Activated effector memory CD4-positive, alpha-beta T cell treated with Interleukin-2 at 50 U/mL for 16 hours (primary cell): ENCODE measurements at places on chromosomes 7 and 10.

DNA sequence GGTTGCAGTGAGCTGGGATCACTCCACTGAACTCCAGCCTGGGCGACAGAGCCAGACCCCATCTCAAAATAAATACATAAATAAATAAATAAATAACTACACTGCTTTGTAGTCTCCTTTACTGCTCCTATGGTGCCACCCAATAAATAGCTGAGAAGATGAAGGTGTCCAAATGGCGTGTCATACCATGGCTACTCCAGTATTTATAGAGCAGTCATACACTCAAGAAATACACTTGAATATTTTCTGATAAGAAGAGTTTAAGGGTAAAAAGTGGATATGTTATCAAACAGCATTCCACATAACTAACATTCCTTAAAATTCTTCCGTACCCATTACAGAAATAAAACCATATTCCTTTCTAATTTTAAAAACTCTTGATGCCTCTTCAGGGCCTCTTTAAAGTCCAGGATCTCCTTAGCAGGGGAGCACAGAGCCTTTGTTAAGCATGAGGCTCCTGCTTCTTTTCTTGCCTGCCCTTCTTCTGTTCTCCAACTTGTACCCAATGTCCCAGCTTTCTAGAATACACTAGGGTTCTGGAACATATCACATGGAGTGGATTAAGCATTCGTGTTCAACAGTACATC is 7.9 kb upstream of the SAR1A start:
- DNase-seq, result no peak

GRCh38 chr10:58723966-58724365 is 211.3 kb downstream of the BICC1 start:
- DNase-seq, result no peak

- no peak for DNase-seq
Observed at GRCh38 chr10:44368637-44369036, 16.3 kb downstream of the CXCL12 start.

- DNase-seq, result no peak
Observed at GRCh38 chr10:106440355-106440754, 724.2 kb downstream of the SORCS1 start.

GRCh38 chr7:17939606-17940301 is 540 bp downstream of the SNX13 start:
- peak; percentile 43 for DNase-seq

GRCh38 chr7:17434191-17434590 is 135.7 kb downstream of the AHR start:
- no peak for DNase-seq

DNA sequence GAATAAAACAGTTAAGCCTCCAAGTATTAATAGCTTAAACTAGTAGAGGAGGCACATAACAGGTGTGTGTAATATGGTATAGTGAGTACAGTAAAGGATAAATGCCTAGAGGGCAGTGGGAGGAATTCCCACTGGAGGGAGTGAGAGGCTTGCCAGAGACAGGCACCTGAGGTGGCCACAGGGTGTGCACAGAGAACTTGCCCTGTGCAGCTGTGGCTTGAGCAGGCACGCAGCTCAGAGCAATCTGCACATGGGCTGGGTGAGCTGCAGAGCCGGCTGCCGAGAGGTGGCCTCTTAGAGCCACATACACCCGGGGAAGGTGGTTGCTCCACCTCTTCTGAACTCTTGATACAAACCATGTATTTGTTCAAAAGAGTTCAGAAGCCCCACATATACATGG is 237.1 kb downstream of the COBL start:
- no peak for DNase-seq

GRCh38 chr7:2101630-2102374 is 130.9 kb downstream of the MAD1L1 start:
- no peak for DNase-seq

- no peak for DNase-seq
Observed at GRCh38 chr7:38520741-38521140, 110.4 kb downstream of the AMPH start.

GRCh38 chr7:154699417-154699816 is 303.5 kb downstream of the PAXIP1 start:
- no peak for DNase-seq

- no peak for DNase-seq
Observed at GRCh38 chr10:118072840-118073239, 26.1 kb upstream of the RAB11FIP2 start.

DNA sequence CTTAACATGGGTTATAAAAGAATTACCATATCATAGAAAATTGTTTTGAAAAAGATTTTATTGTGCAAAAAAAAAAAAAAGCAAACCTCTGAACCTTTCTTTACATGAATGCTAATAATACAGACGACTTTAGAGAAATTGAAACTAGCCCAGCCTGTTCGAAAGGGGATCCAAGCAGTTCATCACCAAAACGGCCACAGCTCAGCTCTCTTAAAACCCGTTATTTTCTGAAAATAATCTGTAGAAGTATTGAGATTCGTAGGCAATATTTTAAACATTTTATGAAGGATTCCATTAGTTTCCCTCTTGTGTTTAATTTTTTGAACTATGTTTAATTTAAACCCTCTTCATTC is 9.9 kb upstream of the GSAP start:
- DNase-seq, result no peak

GRCh38 chr7:156640949-156641485 is 443 bp downstream of the RNF32 start:
- peak; percentile 48 for DNase-seq

GRCh38 chr10:33015761-33016547 is 57.9 kb upstream of the ITGB1 start:
- DNase-seq, result no peak

DNA sequence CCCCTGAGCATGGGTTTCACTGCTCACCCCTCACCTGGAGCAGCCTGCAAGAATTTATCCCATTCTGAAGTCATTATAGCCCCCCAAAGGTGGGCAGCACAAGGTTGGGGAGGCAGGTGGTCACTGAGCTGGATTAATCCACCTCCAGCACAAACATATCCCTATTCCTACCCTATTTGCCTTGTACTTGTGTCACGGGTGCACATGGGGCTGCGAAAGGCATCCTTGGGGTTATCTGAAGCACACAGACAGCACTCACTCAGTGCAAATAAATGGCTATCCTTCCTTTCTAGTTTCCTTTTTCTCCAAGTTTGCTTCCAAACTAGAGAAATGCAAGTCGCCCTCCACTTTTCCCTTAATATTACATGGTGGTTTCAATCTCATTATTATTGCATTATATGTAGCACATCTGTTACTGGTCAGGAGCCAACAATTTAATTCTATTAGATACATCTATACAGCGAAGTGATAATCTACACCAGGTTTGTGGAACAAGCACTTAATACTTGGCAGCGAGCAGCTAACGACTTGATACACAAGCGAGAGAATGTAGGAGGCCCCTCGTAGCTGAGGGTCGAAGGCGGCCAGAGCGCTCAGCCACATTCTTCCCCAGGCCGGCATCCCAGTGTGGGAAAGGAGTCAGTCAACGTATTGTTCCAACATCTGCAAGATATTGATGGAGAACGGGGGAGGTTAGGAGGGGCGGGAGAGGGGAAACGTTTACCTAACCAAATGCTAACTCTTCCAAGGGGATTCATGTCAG is 121.3 kb upstream of the HABP2 start:
- no peak for DNase-seq

DNA sequence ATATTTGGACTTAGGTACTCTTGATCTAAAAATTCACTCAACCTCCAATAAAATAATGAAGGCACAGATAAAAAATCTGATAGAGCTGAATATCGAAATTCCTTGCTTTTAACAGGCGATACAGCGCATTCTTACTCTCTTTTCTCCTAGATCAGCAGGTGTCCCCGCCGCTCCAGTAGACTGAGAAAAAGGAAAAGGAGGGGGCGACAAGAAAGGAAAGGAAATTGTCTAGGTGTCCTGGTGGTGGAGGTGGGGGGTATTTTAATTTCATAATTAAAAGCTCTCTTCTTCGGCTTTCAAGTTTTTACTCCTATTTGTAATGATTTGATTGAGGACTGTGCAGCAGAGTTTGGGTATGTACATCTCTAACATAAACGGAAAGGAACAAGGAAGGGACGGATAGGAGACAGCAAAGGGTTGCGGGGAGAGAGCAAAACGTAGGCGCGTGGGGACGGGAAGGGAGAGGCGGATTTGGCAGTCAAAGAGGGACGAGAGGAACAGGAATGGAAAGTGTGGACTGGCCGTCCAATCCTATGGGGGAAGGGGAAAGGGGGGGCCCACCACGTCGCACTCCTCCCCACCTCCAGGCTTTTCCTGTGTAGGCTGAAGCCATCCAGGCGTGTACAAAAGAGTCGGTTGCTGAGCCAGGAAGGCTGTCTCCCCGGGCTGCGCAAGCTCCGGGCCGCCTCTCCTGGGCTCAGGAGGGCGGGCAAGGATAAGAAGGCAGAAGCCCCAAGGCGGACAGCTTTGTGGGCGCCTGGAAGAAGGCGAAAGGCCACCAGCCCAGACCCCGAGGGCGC is 875 bp upstream of the HECTD2 start:
- DNase-seq, result peak; percentile 44

DNA sequence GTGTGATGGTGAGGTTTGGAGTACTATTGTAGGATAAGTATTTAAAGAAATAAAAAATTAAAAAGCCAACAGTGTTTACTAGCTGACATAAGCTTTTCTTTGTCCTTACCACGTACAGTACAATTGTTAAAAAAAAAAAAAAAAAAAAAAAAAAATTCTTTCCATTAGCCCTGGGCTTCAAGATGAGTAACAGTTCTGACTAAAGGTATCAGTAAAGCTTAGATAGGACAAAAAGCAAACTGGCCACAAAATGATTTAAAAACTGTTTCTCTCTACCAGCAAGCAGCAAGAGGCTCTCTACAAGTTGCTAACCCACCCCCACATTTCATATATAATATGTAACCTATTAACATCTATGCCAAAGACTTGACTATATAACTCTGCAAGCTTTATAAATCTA is 17.5 kb downstream of the HYCC1 start:
- no peak for DNase-seq

DNA sequence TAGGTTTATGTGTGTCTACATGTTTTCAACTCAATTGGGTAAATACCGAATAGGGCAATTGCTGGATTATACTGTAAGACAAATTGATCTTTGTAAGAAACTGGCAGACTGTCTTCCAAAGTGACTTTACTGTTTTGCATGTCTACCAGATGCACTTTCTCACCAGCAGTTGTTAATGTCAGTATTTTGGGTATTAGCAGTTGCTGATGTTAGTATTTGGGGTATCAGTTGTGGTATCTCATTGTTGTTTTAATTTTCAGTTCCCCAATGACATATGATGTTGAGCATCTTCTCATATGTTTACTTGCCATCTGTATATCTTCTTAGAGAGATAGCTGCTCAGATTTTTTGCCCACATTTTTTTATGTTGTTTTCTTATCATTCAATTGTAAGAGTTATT is 10.6 kb downstream of the PDE6C start:
- no peak for DNase-seq

DNA sequence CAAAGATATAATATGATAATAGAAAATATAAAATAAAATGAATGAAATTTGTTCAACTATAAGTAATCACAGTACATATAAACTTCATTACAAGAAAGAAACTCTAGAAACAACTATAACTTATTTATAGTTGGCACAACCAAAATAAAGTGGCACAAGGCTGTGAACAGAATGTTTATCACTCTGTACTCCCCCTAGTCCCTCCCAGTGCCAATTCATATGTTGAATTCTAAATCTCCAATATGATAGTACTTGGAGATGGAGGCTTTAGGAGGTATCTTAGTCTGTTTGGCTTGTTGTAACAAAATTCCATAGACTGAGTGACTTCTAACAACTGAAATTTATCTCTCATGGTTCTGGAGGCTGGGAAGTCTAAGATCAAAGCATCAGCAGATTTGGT is 145.0 kb upstream of the TMEM229A start:
- no peak for DNase-seq

GRCh38 chr7:128090492-128090891 is 59.3 kb upstream of the LRRC4 start:
- DNase-seq, result no peak

GRCh38 chr7:87218796-87219544 is 562 bp downstream of the TMEM243 start:
- DNase-seq, result no peak

- DNase-seq, result no peak
Observed at GRCh38 chr7:76507723-76508406, 2.5 kb upstream of the UPK3B start.

- DNase-seq, result no peak
Observed at GRCh38 chr7:70242826-70243225, 644.6 kb downstream of the AUTS2 start.

GRCh38 chr10:133400624-133401424 is 6.9 kb downstream of the MTG1 start:
- no peak for DNase-seq

GRCh38 chr7:158054611-158055010 is 533.0 kb downstream of the PTPRN2 start:
- DNase-seq, result no peak

- DNase-seq, result no peak
Observed at GRCh38 chr7:55099821-55100543, 81.2 kb downstream of the EGFR start.

DNA sequence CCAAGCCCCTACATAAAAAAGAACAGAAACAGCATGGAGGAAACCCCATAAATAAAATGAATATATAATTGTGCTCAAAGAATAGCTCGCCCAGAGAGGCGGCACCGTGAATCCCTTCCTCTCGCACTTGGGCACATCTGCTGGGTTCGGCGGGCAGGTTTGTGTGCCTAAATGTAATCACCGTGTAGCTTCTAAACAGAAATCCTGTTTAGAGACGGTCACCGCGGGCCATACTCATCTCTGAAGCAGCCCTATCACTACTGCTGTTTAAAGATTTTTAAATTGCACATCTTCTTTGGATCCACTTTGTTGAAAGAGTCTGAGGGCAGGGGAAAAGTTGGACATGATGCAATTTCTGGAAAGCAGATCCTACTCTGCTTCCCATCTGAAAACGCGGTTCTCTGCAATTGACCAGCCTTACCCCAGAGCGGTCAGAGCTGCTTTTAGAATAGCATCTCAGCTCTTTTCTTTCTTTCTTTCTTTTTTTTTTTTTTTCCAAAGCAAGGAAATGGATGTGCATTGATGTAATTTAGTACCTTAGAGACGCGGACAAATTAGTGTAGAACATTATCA is 6.4 kb downstream of the DRGX start:
- DNase-seq, result no peak

- DNase-seq, result no peak
Observed at GRCh38 chr7:142607351-142607750, 141.9 kb upstream of the PRSS1 start.

DNA sequence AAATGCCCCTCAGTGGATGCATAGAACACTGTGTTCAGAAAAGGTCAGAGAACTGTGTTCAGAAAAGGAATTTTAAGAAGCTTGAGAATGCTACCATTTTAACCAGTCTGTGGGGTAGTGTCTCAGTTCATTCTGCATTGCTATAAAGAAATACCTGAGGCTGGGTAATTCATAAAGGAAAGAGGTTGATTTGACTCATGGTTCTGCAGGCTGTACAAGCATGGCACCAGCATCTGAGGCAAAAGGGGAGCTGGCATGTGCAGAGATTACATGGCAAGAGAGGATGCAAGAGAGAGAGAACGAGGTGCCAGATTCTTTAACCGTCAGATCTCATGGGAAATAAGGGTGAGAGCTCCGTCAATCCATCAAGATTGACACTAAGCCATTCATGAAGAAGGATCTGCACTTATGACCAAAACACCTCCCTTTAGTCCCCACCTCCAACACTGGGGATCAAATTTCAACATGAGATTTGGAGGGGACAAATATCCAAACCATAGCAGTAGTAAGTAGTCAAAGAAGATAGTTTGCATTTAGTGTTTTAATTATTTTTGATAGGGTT is 119.8 kb downstream of the FAM107B start:
- no peak for DNase-seq
